ENCODE measurements at places on chromosomes 2 and 18.
A peak's percentile ranks its signal among the peaks of the same experiment; 100 is the strongest.

- no peak for DNase-seq
Measured at GRCh38 chr18:47953471-47953931, 23.0 kb upstream of the SMAD2 start.

- DNase-seq, result no peak
Measured at GRCh38 chr18:77057006-77057395, 75.6 kb downstream of the MBP start.

GRCh38 chr2:64850642-64851041 lies 138.6 kb upstream of the SLC1A4 start:
- DNase-seq, result no peak

- peak; percentile 38 for DNase-seq
Measured at GRCh38 chr2:128879161-128879560, 560.5 kb upstream of the HS6ST1 start.
